ENCODE measurements at places on chromosomes 7 and 10. TPM values are rescaled to one million over a fixed set of nuclear protein-coding genes. Genes with fewer than 3 reads are reported as not detected.
A peak's percentile ranks its signal among the peaks of the same experiment; 100 is the strongest.

Gene ARMC3
- not detected for total RNA-seq

Gene MMRN2
- total RNA-seq: 35.8 TPM

DNA sequence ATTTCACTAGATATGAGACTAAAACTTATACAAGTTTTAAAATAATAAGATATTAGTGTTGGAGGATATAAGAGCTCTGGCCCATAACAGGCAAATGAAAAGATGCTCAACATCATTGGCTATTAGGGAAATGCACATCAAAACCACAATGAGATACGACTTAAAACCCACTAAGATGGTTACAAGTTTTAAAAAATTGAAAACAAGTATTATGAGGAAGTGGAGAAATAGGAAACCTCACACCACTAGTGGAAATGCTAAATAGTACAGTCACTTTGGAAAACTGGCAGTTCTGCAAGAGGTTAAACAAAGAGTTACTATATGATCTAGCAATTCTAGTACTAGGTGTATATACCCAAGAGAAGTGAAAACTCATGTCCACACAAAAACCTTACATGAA lies 17.2 kb downstream of the PANK1 start:
- DNase-seq: no peak

DNA sequence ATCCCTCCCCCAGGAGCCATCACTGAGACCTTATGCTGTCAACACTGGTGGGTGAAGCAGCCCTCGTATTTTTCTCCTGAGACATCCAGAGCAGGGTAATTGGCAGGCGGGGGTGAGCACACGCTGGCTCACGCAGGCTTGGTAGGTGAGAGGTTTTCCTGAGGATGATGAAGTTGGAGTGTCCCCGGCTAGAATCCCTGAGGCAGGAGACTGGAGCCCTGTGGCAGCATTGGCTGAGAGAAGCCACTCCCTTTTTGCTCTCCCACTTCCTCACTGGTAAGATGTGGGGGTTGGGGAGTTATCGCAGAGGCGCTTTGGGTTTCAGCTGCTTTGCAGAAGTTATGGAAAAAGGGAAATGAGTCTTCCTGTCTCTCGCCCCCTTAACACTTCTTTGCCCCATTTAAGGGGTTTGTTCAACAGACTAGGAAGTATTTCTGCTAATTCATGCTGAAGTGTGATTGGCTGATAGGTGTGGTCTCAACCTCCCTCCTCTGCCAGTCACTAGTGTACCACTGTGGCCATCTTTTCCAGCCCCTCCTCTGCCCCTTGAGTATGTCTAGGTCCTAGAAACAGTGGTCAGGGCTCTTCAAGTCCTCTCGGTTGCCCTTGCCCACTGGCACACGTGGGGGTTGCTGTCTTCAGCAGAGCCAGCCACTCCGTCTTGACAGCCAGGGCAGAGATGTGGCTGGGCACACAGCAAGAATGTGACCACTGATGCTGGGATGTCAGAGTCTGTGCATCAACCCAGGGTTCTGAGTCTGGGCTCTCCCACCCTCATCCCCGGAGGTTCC lies 5.7 kb downstream of the ARPC1B start:
- peak; percentile 73 for DNase-seq

DNA sequence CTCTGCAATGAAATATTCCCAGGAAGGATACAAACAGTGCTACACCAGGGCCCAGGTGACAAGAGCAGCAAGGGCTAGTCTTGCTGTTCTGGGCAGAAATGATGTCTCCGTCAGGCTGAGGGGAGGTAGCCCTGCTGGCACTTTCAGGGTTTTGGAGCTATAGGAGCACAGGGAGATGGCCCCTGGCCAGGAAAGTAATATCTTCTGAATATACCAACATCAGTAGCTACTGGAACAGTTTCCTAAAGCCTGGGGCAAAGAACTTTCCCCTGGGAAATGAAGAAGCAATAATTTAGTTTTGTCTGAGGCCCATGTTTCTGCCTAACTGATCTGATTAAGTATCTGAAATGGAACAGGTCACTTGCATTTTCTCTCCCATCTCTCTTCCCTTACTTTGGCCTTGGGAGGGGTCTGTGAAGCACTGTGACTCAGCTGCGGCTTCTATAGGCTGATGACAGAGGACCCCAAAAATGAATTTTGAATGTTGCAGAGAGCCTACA lies 489.1 kb upstream of the PODXL start:
- no peak for DNase-seq

- DNase-seq: no peak
Observed at GRCh38 chr10:104311184-104311720, 27.0 kb downstream of the ITPRIP start.

- no peak for DNase-seq
Observed at GRCh38 chr7:155377071-155377837, 79.6 kb downstream of the INSIG1 start.

- DNase-seq: no peak
Observed at GRCh38 chr10:16656895-16657294, 135.2 kb upstream of the C1QL3 start.

DNA sequence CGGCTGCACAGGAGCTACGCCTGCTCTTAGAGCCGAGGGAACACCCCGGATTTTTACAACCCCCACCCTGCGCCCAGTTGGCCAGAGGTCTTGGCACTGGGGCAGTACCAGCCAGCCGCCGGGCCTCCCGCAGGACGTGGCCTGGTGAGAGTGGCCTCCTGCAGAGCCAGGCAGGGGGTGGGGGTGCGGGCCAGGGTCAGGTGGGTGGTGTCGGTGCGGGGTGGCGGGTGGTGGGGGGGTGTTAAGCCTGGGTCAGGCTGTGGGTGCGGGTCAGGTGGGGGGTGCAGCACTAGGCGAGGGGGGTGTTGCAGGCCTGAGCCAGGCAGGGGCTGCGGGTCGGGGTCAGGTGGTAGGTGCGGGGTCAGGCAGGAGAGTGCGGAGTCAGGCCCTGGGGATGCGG lies 647 bp downstream of the ECHS1 start:
- DNase-seq: peak; percentile 65

DNA sequence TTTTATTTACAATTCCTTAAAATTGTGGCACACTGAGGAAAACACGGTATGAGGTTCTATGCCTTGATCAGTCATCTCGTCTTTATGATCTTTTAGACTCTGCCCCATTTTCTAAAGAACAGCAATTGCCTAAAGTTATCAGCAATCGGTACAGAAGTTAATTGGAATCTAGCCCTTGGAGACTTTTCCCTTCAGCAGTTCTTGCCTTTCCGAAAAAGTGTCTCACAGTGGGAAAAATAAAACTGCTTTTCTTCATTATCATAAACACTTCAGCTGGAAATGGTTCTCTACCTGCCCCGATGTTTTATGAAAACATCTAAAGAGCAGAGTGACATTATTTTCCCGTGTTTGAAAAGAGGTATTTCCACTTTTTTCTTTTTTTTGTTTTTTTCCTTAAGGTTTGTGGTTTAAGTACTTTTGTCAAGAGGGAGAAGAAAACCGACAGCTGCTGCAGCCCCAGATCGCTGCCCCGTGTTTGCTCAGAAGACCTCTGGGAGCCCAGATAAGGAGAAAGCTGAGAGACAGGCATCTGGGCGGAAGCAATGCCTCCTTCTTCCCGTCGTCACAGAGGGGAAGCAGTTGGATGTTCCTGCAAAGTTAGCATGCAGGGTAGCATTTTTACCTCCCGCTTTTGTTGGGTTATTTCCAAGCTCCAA lies 149.7 kb downstream of the FRMD4A start:
- no peak for DNase-seq

DNA sequence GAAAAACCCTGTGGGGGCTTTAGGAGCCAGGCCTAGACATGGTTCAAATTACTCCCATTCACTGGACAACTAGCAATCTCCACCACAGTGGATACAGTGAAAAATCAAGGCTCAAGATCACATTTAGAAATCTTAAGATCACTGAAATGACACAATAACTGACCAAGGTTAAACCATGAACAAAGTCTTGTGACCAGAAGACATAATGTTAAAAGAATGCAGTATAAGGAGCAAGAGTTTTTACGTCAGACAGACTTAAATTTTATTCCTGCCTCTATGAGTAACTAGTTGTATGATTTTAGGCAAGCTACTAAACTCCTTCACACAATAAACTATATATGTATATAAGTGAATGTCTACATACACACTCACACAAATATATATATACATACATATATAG lies 68.5 kb downstream of the MICU1 start:
- DNase-seq: no peak

DNA sequence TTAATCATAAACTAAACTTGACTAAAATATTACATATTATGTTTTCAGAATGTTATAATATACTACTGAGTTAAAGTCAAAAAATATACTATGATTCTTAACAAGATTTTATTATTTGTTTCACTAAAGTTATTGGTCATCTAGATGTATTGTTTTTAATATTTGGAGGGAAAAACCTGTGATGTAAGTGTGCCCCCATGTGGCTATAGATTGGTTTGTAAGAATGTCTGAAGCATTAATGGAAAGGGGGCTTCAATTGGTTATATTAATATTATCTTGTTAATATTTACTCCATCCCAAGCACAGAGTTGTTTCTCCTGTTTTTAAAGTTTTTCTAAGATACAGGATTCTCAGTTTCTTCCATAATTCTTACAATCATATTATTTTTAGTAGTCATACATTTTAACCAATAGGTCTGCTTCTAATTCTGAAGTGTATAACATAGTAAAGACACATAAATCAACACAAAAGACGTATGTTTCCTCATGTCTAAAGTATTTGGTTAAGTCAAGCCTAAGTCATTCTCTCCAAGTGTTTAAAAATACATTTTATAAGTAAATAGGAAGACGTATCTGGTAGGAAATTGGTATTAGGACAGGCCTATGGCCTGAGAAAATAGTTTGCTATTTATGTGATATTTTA lies 58.0 kb downstream of the GNAT3 start:
- no peak for DNase-seq

GRCh38 chr10:6701289-6701688 lies 121.2 kb upstream of the PRKCQ start:
- no peak for DNase-seq

DNA sequence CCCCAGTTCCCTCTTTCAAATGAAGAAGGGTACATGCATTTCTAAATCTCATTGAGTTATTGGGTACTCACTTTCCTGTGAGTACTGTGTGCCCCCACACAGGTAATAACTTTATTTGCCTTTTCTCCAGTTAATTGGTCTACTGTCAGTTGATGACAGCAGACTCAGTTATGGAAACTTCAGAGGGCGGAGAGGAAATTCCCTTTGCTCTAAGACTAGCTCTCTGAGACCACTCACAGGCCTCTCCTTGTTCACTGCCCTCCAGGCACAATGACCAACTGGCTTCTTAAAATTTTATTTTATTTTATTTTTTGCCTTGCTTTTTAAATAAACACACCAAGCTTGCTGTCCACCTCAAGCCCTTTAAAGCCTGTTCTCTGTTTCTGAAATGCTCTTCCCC lies 235.8 kb upstream of the AOAH start:
- DNase-seq: no peak

Gene EEPD1
- total RNA-seq: 11.5 TPM
